ENCODE measurements at places on chromosomes 12 and 14.

- no peak for DNase-seq
Measured at GRCh38 chr12:67988601-67989021, 636 bp upstream of the IFNG-AS1 start.

- no peak for DNase-seq
Measured at GRCh38 chr12:116406529-116406928, 129.0 kb upstream of the MED13L start.

GRCh38 chr14:96415559-96415958 lies 23.6 kb downstream of the AK7 start:
- DNase-seq, result no peak

DNA sequence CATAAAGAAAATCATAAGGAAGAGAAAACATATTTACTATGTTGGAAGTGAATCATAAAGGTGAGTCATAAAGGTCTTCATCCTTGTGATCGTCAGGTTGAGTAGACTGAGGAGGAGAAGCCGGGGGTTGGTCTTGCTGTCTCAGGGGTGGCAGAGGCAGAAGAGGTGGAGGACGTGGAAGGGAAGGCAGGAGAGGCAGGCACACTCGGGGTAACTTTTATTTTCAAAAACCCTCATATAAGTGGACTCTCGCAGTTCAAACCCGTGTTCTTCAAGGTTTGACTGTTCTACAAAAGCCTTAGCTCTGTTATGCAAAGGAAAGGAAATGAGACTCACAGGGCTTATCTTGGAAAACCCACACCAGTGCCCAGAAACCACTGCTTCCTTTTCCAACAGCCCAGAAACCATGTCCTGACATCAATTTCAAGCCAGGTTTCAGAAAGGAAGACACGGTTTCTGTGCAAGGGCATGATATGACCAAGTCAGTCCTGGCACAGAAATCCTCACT lies 14.0 kb downstream of the SMCO2 start:
- no peak for DNase-seq

DNA sequence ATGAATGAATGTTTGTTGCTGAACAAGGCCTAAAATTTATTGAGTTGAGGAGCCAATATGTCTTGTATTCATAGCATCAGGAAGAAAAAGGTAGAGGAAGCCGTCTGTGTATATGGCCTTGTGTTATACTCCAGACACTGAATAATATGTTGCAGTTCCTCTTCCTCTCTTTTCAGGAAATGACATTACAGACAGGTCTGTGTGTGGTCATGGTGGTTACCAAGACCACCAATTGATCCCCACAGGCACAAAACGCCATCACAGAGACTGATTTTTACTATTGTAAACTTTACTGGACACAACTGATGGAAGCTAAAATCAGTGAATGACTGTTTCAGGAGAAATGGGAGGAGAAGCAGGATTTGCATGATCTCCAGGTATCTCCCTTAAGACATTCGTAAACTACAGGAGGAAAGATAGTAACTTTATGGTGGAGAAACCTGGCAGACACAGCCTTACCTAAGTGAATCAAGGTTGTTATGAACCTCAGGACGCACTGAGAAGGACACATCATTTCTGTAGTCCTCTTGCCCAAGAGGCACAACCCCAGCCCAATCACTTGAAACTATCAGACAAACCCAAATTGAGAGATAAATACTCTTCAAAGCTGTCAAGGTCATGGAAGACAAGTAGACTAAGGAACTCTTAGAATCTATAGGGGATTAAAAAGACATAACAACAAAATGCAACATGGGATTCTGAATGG lies 334.1 kb upstream of the RGS6 start:
- DNase-seq, result no peak

GRCh38 chr14:91496790-91497189 lies 13.3 kb downstream of the PPP4R3A start:
- DNase-seq, result no peak

GRCh38 chr14:71606064-71606463 lies 326.2 kb upstream of the RGS6 start:
- no peak for DNase-seq

DNA sequence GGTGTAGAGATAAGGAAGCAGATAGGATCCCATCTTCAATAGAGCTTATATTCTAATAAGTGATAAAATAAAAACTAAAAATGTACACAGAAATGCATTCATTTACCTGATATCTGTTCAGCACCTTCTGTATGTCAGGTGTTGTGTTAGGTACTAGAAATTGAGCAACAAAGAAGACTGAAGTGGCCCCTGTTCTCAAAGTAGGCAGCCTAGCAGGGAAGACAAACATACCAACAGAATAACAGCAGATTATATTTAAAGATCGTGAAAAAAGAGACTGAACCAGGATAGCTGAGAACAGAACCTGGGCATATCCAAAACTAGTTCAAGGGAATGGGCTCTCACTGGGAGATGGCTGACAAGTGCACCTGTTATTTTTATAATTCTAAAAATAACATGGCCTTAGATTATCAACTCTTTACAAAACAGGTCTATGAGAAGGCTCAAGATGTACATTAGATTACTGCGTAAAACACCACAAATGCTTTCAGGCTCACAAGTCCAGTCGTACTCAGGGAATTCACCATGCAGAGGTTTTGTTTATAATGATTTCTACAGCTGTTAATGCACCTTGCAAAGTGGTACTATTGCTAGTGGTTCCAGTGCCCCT lies 16.4 kb downstream of the ANO6 start:
- DNase-seq, result no peak

DNA sequence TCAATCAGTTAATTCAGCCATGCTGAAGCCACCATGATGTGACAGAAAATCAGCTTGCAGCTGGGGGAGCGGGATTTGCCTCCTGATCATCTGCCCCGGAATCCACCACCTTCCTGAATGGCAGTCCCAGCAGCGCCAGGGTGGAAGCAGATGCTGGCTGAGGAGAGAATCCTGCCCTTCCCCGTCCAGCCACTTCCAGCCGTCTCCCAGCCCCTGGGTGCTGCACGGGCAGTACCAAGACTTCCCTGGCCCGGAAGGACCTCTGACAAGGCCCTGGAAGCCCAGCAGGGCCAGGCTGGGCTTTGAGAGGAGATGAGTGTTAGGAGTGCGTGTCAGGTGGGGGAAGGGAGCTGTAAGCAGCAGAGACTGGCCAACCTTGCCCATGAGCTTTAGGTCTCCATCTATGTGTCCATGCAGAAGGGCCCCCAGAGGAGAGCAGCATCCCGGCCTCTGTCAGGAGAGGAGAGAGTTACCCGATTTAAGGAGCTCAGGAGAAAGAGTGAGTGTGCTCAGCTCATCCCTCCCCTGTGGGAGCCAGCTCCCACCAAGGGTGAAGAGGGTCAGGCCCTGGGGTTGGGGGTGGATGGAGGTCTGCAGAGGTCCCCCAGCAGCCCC lies 69.3 kb downstream of the EID3 start:
- no peak for DNase-seq

Measured in effector memory CD4-positive, alpha-beta T cell (primary cell).